ENCODE measurements at places on chromosomes 7 and 10.

DNA sequence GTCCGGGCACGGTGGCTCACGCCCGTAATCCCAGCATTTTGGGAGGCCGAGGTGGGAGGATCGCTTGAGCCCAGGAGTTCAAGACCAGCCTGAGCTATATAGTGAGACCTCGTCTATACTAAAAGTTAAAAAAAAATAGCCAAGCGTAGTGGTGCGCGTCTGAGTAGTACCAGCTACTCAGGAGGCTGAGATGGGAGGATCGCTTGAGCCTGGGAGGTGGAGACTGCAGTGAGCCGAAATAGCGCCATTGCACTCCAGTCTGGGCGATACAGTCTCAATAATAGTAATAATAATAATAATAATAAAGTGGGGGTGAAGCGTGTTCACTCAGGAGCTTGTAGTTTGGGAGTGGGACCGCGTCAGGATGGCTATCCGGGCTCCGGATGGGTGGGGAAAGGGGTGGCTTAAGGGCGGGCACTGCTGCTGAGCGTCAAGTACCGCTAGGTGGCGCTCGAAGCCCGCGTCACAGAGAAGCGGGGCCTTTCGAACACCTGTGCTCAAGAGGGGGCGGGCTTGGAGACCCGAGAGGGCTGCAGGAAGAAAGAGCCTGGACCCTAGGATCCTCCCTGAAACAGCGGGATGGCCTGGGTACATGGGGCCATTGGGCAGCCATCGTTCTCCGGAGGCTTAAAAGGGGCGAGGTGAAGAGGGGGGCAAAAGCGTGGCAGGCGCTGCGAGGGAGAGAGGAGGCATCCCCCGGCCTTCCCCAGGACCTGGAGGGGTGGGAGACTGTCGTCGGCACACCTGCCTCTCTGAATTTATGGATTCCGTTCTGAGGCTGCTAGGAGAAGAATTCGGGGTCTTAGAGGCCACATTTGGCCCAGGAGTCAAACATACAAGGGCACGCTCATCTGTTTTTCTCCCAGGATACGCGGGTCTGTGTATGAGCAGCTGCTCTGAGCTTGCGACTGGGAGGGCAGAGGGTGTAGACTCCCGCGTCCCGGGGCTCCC is 14.5 kb downstream of the LBX1 start:
- peak; percentile 84 for DNase-seq

DNA sequence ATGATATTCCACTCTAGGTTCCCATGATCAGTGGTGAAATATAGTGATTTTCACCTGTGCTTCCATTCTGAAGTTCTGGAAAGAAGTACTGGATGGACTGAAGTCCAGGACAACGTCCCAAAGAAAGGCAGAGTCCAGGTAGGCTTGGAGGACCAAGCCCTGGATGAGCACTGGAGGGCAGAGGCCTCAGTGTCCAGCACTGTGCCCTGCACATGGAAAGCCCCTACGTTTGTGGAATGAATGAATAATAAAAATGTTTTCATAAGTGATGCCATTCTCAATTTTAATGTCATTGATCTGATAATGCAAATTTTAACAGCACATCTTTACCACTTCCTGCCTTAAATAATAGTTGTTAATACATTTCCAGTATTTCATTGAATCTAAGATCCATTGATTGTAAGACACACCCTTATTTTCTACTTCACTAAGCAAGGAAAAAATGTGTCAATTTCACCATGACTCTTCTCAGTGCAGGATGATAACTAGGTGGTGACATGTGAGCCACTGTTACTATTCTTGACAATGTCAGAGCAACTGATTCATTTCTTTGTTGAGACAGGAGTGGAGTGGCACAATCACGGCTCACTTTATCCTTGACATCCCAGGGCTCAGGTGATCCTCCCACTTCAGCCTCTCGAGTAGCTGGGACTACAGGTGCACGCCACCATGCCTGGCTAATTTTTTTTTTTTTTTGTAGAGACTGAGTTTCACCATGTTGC is 35.2 kb downstream of the ZNF783 start:
- no peak for DNase-seq

DNA sequence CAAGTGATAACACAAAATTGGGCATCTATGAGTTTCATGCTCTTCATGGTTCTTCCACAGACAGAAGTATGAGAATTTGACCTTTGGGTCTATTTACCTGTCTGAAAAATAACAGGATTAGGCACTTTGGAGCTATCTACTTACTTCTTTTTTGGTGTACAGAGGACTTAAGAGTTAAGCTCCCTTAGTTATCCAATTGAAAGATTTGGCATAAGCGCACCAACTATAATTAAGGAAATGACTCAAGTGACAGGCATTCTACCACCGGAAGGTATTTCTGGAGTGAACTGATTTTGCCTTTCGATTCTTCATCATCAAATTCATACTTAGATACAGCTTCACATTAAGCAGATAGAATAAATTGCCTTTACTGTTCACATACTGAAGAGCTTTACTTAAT is 43.9 kb downstream of the IFIT5 start:
- DNase-seq: no peak

- DNase-seq: no peak
Observed at GRCh38 chr7:157488966-157489365, 152.2 kb downstream of the DNAJB6 start.

GRCh38 chr10:97184971-97185325 is 811 bp downstream of the SLIT1 start:
- no peak for DNase-seq

DNA sequence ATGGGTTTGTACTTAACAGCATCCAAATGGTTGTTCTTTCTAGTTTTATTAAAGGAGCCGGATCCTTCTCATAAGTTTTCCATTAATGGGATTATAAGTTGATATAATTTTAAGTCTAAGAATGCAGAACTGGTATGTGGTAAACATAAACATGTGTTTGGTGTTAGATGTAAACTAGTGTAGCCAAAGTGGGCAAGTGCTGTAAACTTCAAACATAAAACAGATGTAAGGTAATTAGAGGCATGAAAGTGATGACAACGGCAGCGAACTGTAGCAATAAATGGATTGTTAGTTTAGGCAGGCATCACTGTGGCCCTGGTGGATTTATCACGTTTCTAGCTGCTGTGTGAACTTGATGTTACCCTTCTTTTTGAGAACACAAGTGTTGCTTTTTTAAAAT is 37.9 kb downstream of the BAMBI start:
- no peak for DNase-seq

DNA sequence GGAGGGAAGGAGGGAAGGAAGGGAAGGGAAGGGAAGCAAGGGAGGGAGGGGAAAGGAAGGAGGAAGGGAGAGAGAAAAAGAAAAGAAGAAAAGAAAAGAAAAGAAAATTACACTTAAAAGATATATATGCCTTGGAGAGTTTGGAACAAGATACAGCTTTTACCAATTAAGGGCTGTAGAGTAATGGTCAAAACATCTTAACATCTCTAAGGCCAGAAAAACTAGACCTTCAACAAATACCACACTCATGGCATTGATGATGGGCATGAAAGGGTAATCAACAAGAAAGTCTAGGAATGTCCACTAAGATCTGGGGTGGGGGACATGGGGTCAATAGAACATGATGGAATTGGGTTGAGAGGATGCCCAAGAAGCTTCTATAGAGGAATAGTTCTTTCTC is 74.5 kb downstream of the CREB3L2 start:
- no peak for DNase-seq

- peak; percentile 83 for DNase-seq
Observed at GRCh38 chr7:43439631-43440401, 143.1 kb upstream of the STK17A start.

GRCh38 chr10:29540016-29540415 is 94.8 kb downstream of the SVIL start:
- DNase-seq: no peak

DNA sequence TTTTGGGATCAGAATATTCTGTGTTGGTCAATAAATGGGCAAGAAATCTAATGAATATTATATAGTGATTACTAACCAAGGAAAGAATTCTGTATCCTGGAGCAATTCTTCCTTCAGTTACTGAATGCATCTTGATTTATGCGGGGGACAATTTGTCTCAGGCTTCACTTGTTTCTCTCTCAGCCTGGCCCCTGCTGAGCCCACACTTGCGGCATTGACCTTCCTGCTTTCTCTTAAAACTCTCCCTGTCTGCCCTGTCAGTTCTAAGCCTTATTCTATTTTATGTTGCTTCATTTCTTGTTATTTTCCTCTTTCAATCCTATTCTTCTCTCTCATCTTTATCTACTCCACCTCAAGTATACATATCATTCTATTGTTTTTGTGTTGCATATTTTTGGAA is 122.1 kb upstream of the TPK1 start:
- no peak for DNase-seq

- peak; percentile 45 for DNase-seq
Observed at GRCh38 chr7:34133983-34134782, 228.8 kb downstream of the BMPER start.

DNA sequence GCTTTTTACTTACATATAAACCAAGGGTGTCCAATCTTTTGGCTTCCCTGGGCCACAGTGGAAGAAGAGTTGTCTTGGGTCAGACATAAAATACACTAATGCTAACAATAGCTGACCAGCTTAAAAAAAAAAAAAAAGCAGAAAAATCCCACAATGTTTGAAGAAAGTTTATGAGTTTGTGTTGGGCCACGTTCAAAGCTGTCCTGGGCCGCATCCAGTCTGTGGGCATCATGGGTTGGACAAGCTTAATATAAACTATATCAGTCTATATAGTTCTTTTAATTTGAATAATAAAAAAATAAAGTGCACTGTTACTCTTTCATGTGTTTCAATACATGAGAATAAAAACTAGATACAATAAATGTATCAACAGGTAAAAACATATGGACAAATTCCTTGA is 179.9 kb downstream of the DNAJC1 start:
- DNase-seq: no peak

- DNase-seq: no peak
Observed at GRCh38 chr7:83610649-83611304, 38.2 kb downstream of the SEMA3E start.

- no peak for DNase-seq
Observed at GRCh38 chr10:58590152-58590840, 77.6 kb downstream of the BICC1 start.

DNA sequence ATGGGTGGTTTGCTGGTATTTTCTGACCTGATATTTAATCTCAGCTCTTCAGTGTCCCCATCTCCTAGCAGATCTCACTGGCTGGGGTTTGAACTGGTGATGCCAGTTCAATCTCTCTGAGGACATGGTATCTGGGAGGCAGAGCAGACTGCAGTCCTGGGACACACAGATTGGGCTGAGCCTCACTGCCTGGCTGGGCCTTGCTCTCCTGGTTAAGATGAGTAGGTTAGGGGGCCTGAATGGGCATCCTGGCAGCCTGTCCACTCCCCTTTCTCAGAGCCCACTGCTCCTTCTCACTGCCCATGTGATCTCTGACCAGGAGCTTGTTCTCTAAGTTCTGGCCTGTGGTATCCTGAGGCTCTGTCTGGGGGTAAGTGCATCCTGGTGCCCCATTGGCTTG is 363.4 kb downstream of the GLRX3 start:
- DNase-seq: no peak

DNA sequence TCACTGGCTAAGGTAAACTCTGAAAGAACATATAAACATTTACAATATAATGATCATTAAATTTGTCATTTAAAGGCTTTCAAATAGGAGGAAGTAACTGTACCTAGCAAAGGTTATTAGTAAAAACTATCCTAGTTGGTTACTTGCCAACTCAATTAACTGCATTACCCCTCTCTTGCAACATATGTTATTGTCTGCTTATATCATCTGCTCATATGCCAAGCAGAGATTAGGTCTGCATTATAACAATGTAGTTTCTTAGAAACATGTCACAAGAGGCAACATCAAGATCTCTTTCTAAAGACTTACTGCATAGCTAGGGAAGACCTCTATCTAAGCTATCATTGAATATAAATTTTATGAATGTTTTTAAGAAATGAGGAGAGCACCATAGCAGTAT is 132.5 kb downstream of the RELN start:
- no peak for DNase-seq

DNA sequence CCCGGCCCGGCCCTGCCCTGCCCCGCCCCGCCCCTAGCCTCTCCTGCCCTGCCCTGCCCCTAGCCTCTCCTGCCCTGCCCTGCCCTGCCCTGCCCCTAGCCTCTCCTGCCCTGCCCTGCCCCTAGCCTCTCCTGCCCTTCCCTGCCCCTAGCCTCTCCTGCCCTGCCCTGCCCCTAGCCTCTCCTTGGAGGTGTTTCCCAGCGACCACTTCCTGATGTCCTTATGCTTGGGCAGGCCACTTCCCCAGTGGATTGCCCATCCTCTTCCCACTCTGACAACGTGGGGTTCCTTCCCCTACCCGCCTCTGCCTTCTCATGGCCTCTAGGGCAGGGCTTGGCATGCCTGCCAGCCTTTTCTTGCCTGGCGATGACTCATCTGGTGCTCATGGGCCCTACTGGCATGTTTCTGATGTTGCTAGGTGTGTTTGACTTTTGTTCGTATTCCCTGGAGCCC is 21.2 kb downstream of the PRXL2A start:
- no peak for DNase-seq

DNA sequence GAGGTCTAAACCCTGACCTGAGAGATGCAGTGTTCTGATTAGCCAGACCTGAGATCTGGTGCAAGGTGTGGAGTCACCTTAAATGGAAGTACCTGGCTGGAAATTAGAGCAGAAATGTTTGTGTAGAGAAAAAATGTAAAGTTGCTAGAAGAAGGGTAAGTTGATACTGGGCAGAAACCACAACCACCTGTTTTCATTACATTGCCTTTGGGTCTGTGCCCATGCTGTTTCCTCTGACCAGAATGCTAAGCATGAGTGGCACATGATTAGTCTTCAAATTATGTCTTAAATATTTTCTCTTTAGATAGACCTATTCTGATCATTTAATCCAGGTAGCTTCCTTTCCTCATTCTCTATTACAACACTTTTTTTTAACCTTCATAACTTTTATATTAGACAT is 69.0 kb downstream of the CASD1 start:
- no peak for DNase-seq

DNA sequence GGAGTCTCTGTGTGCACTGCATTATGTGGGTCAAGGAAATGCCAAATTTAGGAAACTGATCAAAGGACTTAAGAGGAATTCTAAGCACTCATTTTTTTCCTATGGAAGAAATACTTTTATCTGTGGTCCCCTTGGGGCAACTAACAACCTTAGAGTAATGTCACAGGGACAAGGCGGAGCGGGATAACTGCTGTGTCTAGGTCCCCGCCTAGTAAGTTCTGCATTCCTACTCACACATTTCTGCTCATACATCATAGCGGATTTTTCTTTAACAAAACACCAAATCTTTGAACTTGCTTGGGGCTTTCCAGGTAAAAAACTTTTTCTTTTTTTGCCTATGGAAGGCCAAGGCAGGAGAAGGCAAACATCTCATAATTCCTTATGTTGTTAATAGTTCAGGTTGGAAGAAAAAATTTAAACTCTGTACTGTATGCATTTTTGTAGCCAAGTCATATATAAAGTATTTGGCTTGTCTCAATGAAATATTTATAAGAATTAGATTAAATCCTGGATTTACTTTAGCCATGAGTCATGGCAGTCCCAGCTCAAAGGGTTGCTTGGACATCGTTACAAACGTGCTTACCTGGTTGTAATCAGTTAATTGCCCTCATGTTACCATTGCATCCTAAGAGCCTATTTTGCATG is 285.0 kb downstream of the PHTF2 start:
- no peak for DNase-seq

GRCh38 chr7:77667459-77668086 is 28.7 kb upstream of the RSBN1L start:
- no peak for DNase-seq

- DNase-seq: no peak
Observed at GRCh38 chr10:79079490-79080355, 11.0 kb downstream of the ZMIZ1 start.

GRCh38 chr7:95897557-95898251 is 125.3 kb downstream of the DYNC1I1 start:
- DNase-seq: no peak

- no peak for DNase-seq
Observed at GRCh38 chr10:88374392-88375175, 208.5 kb downstream of the RNLS start.
